ENCODE measurements at places on chromosomes 5 and 9.

DNA sequence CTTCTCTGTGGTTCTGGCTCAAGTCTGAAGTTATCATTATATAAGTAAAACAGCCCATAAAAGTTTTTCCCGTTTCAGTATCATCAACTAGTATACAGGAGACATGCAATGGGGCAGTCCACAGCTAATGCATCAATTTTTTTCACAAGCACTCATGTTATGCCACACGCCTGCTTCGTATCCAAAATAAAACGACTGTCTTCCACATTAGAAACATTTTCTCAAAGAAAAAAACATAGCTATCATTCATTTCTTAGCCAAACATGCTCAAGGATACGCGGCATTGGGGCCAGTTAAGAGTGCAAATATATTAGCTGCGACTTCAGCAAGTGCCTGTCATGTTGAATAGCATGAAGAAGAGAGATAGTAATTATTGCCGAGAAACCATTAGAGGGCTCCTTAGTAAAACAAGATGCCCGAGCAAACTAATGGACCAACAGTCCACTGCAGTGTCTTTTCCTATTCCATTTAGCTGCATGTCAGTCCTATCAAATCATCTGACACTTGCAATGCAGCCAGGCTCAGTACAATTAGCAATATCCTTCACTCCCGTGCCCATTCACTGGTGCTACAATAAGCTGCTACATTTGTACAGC, 68.5 kb downstream of the BNC2 start:
- DNase-seq: no peak

DNA sequence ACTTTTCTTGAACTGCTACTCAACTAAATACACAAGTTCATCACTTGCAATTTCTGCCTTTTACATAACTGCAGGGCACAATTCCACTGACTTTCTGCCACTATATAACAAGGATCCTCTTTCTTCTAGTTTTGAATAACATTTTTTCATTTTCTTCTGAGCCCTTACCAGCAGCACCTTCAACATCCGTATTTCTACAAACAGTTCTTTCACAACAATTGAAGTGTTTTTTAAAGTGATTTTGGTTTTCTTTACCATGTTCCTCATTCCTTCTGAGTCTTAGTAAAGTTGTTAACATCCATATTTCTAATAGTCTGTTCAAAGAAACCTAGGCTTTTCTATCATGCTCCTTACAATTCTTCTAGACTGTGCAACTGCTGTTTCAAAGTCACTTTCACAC, 127.2 kb upstream of the PITX1 start:
- DNase-seq: no peak

DNA sequence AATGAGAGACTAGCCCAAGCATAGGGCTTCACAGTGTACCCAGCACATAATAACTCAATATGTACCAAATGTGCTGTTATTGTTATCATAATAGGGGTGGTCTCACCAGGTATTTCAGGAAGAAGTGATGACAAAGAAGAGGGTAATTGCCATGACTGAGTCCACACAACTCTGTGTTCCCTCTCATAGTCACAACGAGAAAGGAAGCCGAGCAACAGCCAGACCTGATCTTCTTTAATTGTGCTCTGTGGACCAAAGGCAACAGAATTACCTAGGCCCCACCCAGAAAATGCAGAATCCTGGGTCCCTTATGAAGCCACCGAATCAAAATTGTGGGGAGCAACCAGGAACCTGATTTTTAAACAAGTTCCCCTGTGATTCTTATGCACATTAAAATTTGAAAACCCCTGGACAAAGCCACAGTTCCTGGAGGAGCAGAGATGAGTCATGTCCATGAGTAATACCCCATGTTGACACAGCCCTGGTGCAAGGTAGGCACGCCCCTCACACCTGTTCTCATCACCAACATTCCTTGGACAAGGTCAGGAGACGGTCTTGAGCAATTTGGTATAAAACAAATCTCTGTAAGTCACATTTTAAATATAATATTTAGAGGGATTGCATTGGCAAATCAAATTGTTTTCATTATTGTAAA, 5.2 kb downstream of the FGF1 start:
- DNase-seq: no peak

- no peak for DNase-seq
Measured at GRCh38 chr9:105419816-105420597, 27.8 kb upstream of the FSD1L start.

DNA sequence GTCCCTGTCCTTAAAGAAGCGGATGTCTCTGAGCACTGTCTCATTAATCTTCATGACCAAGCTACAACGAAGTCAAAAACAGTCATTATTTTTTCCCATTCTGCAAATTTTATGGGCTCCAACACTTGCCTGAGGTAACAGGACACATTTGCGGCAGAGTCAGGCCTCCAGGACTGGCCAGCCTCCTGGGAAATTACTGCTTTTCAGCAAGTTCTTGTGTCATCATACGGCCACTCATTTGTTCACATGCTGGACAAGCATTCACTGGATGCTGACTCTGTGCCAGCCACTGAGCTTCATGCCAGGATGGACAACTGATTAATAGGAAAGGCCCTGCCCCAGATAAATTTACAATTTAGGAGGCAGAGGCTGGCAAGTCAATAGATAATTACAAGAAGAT, 305.7 kb downstream of the ACTL7B start:
- DNase-seq: no peak

DNA sequence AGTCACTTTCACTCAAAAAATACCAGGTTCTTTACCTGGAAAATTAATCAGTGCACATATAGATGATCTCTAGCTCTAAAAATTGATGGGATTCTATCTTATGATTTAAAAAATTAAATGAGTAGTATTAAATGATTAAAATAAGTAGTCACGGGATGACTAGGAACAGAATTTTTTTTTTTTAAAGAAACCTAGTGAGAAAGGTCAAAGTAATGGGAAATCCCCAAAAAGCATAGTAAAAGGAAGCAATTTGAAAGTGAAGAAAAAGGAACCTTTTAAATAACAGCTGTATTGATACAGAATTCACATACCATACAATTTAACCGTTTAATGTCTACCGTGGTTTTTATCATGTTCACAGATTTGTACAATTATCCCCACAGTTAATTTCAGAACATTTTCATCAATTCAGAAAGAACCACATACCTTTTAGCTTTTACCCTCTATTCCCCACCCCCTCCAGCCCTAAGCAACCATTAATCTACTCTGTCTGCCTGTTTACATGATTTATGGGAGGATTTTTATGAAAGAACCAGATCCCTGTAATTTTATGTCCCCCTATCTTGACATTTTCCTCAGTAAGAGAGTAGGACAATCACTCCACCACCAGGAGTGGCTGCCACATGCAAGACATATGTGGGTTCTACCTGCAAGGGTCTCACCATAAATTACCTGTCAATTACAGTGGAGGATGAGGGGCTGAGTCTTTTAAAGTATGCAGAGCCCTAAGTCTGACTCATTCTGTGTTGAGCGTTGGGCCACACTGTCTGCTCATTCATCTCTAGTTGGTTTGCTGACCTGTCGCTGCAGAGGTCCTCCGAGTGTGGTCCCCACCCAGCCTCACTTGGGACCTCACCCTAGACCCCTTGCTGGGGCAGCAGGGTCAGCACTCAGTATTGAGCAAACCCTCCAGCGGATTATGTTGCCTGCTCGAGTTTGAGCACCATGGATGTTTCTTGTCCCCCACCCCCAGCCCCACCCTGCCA, 16.0 kb downstream of the ANKRD33B start:
- no peak for DNase-seq

DNA sequence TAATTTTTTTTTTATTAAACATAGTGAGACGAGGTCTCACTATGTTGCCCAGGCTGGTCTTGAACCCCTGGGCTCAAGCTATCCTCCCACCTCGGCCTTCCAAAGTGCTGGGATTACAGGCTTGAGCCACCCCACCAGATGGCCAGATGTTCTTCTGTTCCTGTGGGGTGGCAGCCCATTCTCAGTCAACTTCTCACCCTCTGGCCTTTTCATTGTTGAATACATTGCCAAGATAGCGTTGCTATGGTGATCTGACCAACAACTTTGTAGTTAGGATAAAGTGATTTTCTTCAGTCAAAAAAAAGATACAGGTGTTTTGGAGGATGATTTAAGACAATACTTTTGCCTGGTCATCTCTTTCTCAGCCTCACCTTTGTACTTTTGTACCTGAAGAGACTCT, 109.1 kb downstream of the EGFLAM start:
- no peak for DNase-seq

- no peak for DNase-seq
Measured at GRCh38 chr5:123303802-123304201, 119.4 kb downstream of the CEP120 start.

DNA sequence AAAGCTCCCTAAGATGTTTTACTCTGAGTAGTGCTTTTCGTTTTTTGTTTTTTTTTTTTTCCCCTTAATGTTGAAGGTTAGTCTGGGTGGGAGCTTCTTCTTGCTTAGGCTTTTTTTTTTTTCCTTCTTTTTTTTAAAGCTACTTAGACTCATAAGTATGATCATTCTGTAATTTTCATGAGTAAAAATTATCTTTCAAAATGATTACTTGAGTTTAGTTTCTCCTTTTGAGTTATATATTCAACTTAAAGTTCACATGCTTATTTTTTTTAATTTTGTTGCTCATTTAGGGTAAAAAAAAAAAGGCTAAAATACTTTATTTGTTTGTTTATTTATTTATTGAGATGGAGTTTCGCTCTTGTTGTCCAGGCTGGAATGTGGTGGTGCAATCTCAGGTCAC, 2.9 kb downstream of the RBM27 start:
- no peak for DNase-seq

- DNase-seq: no peak
Measured at GRCh38 chr5:32785611-32786254, 74.6 kb downstream of the NPR3 start.

GRCh38 chr9:96874947-96875460, 20.7 kb upstream of the ZNF782 start:
- DNase-seq: peak; percentile 29

- no peak for DNase-seq
Measured at GRCh38 chr9:95189251-95190098, 128.0 kb downstream of the FANCC start.

- DNase-seq: no peak
Measured at GRCh38 chr5:115457571-115457970, 87.0 kb downstream of the FEM1C start.

- DNase-seq: no peak
Measured at GRCh38 chr5:142192286-142193113, 83.9 kb downstream of the NDFIP1 start.

DNA sequence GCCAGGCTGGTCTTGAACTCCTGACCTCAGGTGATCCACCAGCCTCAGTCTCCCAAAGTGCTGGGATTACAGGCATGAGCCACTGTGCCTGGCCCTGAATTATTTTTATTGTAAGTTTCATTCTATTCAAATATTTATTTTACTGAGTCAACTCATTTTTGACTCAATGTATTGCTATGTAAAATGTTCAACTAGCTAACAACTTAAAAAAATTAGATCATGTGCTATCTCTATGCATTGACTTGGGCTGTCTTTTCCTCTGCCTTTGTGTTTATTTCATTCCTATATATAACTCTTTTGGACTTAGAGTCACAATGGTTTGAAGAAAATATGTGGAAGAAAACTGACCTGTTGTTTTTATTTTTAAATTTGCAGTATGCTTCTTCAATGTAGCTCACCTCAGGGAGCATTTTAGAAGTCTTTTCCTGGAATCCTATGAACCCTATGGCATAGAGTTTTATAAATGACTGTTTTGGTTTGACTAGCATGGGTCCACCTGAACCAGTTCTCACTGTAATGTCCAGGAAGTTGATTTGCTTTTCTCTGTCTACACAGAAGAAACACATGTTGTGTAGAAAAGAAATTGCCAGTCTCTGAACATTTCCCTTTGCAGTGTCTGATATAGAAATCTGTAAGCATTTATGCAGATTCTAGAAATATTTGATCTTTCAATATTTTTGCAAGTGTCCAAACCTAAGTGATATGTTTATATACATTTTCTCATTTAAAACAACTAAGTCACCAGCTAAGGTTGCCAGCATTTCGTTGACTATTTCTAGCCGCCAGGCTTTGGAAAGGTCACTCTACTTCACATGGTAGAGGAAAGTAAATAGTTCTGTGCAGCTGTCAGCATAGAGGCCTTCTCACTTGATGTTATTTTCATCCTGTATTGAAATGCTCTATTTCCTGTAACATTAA, 138.8 kb downstream of the PCSK1 start:
- no peak for DNase-seq

GRCh38 chr5:17401470-17402288, 96.4 kb upstream of the TAF11L2 start:
- DNase-seq: peak; percentile 30

DNA sequence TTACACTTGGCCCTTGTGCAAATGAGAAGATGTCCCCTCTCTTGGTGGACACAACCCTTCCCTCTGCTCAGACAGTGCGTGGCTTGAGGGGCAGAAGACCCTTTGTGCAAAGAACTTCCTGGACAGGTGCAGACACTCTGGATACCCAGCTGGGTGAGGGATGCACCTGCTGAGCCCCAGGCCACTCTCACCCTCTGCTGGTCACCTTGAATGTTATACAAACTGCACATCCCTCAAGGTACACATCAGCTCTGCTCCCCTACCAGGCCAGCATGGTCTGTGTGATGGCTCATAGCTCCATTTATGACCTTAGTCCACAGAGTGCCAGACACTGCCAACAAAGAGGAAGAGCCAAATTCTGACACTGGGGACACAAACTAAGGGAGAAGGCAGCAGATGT, 3.1 kb upstream of the DIRAS2 start:
- DNase-seq: no peak

DNA sequence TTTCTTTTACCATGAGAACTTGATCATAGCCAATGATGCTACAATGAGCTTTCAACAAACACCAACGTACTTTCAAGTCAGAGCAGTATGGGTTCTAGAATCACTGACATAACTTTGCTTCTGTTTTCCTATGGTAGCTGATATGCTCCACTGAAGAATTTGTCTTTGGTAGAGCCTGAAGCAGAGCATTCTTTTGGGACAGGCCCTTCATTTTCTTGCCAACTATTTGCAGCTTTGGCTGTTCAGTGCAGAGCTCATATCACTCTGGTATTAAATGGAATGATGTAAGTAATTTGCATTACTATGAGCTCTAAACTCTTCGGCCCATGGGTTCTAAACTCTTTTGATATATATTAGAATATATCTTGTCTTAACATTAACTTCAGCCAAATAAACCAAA, 51.8 kb upstream of the APC start:
- no peak for DNase-seq

GRCh38 chr9:87534036-87534435, 36.4 kb downstream of the DAPK1 start:
- DNase-seq: no peak

GRCh38 chr5:81506900-81507588, 113.1 kb upstream of the ACOT12 start:
- DNase-seq: peak; percentile 83

GRCh38 chr5:158435161-158435616, 576.2 kb upstream of the CLINT1 start:
- DNase-seq: no peak

DNA sequence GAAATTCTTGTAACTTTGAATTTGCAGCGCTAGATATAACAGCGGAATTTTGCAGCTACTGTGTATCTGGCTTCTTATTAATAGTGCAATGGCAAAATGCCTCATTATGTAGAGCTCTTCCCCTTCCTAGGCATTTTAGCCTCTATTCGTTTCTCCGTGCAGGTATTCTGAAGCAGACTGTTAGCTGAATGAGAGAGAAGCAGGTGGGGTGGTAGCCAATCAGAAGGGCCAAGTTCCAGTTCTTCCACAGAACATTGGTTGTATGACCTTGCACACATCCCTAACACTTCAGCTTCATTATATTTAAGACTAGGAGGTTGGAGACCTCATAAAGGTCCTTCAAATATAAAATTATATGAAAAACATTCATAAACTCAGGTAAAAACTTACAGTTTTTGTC, 1.2 kb upstream of the VPS13A start:
- no peak for DNase-seq

GRCh38 chr9:102631559-102631958, 363.6 kb upstream of the CYLC2 start:
- DNase-seq: peak; percentile 48

- DNase-seq: no peak
Measured at GRCh38 chr9:89848060-89849040, 243.5 kb downstream of the GADD45G start.
